ENCODE measurements at places on chromosomes 6 and 20.

DNA sequence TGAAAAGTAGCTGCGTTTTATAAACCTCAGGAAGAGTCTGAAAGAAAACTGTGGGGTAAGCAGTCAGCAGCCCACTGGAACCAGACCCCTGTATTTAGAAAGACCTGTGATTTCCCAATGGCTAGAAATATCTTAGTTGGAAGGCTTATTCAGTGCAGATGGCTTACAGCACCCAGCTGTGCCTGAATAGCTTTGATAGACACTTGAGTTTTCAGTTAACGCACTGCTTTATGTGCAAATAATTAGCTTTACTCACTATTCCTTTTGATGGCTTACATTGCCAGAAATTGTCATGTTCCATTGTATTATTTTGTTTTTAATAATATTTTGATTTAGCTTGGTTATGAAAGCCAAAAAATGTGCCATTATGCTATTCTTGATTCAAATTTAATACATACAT is 465.3 kb upstream of the SYNCRIP start:
- DNase-seq, result no peak

- DNase-seq, result no peak
Observed at GRCh38 chr6:111534231-111534751, 51.3 kb upstream of the REV3L start.

GRCh38 chr6:114892211-114892610 is 549.4 kb upstream of the HS3ST5 start:
- DNase-seq, result no peak

GRCh38 chr20:58749979-58750378 is 57.4 kb downstream of the NPEPL1 start:
- no peak for DNase-seq

GRCh38 chr20:33709905-33710541 is 10.1 kb downstream of the PXMP4 start:
- no peak for DNase-seq

DNA sequence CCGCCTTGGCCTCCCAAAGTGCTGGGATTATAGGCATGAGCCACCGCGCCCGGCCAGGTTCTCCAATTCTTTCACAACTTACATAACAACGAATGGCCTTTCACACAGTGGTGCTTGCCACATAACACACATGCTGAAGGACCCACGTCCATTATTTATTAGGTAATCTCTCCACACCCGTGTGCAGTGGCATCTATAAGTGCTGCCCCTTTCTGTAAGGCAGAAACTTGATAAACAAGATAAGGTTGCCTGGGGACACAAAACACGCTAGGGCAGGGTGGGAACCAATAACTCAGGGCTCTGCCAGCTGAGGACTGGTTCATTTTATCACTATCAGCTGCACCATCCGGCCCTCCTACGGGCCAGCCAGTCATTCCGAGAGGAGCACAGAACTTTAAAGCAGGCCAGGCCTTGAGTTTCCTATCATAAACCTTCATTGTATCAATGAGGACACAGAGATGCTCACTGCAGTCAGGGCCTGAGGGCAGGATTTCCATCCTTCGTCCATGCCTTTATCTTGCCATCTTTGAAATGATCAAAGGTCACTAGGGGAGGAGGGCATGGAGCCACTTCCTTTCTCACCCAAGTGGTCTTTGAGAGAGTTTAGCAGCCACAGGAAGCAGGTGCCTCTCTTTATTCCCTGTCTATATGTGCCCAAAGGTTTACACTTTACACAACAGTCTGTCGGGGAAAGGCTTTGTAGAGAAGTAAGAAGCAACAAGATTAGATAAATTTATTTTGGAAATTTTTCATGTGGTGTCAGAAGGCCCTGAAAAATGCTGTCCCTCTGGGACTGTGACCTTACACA is 37.6 kb downstream of the GPLD1 start:
- DNase-seq, result no peak

DNA sequence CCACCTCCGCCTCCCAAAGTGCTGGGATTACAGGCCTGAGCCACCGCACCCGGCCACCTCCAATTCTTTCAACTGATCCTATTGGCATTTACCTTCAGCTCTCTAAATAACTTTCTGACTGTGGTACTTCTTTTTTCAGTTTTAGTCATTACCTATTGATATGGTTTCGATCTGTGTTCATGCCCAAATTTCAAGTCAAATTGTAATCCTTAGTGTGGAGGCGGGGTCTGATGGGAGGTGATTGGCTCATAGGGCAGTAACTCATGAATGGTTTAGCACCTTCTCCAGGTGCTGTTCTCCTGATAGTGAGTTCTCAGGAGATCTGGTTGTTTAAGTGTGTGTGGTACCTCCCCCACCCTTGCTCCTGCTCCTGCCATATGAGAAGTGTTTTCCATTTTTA is 140.9 kb downstream of the LPA start:
- DNase-seq, result no peak

- DNase-seq, result no peak
Observed at GRCh38 chr6:83601119-83601518, 88.8 kb downstream of the PRSS35 start.

DNA sequence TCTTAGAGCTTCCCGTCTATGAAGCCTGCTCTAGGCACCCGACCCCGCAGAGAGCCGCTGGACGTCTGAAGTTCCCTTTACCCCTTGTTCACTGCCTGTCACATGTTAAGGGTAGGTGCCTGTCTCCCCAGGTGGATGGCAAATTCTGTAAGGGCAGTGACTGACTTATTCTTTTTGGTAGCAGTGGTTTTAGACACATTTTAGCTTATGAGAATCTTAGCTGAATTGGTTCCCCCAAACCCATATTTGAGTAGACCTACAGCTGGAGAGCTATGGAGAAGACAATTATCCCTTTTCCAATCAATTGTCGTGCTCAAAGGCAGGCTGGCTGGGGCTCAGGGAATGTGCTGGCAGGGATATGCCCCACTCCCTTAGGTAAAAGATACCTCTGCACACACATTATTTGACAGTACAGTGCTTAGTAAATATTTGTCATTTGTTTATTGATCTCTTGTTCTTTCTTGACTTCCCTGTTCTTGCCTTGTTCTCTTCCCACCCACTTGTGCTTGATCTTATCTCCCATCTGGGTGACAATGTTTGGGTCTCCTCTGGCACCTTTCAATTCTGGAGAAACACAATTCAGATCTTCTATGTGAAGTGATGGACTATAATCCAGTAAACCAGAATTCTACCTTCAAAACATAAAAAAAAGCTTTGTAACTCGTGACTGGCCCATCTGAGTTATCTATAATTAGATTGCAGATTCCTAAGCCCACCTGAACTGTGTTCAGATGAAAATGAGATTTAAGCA is 114.3 kb upstream of the SLC2A12 start:
- no peak for DNase-seq

GRCh38 chr6:1581120-1581991 is 28.4 kb upstream of the FOXC1 start:
- no peak for DNase-seq

DNA sequence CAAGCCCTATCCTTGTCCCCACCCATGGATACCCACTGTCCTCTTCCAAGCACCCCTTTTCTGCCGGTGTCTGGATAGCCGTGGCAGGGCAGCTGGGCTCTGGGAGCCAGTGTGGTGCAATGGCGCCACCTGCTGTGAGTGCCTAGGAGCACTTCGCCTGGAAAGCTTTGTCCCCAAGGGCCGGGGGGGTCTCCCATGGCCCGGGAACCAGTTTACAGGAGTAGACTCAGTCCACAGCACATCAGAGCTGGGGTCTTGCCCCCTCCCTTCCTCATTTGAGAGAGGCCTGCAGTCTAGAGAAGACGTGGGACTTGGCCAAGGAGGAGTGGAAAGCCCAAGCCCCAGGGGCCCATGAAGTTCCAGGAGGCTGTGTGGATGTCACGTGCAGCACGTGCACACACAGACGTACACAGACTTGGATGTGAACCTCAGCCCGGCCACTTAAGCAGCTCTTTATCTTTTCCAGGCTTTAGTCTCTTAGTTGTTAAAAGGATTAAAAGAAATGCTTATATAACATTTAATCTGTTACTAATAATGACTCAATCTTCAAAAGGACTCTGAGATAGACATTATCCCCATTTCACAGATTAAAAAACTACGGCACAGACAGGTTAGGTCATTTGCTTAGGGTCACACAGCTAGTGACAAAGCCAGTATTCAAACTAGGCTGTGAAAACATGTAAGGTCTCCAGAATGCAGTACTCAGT is 40.9 kb upstream of the CDH22 start:
- peak; percentile 46 for DNase-seq

DNA sequence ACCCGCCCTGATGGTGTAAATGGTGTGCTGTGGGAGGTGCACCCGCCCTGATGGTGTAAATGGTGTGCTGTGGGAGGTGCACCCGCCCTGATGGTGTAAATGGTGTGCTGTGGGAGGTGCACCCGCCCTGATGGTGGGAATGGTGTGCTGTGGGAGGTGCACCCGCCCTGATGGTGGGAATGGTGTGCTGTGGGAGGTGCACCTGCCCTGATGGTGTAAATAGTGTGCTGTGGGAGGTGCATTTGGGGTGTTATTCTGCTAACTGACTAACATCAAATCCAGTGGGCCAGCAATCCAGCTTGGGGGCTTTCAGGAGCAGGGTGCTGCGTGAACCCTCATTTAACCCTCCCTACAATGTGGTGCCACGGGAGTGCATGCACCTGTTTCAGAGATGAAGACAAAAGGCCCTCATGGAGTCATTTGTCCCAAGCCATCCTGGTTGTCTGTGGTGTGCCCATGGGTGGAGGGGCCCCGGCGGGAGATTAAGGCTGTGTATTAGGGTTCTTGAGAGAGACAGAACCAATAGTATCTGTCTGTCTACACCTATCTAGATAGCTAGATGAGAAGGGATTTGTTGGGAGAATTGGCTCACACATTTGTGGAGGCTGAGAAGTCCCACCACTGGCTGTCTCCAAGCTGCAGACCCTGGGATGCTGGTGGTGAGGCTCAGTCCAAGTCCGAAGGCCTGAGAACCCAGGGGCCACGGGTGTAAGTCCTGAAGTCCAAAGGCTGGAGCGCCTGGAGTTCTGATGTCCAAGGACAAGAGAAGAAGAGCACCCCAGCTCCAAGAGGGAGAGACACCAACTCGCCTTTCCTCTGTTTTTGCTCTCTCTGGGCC is 39.2 kb downstream of the TMEM242 start:
- DNase-seq, result no peak

DNA sequence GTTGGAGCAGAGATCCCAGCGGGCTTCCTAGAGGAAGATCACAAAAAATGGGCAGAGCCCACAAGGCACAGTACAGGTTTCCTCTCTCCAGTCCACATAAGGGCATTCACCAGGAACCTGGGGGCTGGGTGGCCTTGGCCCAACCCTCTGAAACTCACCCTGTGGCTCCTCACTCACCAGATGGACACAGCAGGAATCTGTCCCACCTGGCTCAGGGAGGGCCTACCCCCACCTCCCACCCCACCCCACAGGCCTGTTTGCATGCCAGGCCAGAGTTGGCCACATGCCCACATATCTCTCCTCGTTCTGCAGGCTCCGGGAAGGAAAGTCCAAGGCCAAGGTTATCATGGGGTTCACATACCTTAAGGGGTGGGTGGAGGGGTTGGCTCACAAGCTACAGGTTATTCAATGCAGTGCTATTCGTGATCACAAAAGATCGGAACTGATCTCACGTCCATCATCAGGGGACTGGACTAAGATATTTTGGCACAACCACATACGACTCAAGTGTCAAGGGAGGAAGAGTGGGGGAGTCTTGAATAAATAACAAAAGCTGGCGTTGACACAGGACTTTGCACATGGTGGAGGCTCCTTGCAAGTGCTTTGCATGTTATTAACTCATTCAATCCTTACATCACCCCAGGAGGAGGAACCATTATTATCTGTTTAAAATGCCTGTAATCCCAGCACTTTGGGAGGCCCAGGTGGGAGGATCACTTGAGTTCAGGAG is 13.0 kb downstream of the RIPOR3 start:
- DNase-seq, result no peak

DNA sequence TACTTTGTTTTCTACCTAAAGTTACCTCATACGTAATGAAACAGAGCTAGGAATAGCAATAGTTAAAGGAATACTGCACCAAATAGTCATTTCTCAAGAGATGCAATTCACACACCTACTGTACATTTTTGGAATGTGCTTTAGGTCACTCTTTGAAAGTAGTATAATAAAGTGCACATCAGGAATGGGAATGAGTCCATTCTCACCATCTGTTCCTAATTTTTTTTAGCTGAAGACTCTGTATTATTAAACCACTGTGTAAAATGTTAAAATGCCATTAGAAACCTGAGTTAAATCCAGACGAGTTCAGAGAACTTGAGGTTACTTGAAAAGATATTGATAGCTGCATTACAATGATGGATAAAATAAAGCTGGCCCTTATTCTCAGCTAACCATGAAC is 51.9 kb upstream of the EPHA7 start:
- no peak for DNase-seq

GRCh38 chr6:51139950-51140385 is 321.3 kb downstream of the TFAP2B start:
- DNase-seq, result no peak

DNA sequence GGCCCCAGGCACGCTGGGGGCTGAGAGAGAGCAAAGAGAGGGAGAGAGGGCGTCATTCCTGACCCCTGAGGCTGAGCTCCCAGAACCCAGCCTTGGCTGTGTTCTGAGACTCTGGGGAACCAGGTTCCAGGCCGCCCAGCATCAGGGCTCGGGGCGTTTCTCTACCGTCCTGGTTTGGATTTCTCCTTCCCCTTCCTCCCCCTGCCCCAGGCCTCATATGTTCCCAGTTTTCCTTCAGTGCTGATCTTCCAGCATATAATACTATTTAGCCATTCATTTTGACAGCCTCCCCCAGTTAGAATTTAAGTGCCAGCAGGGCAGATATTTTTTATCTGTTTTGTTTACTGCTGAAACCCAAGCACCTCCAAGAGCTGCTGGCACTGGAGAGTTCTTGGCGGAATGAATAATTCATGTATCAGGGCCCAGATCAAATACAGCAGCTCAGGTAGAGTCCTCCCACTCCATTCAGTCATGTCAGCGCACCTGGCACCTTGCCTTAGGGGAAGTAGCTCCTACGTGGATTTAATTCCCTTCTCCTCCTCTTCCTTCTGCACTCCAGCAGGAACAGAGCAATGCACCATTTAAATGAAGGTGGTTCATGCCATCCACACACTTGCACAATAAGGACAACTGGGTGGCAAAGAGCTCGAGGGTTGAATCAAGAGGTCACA is 23.4 kb upstream of the FRMD1 start:
- DNase-seq, result no peak

DNA sequence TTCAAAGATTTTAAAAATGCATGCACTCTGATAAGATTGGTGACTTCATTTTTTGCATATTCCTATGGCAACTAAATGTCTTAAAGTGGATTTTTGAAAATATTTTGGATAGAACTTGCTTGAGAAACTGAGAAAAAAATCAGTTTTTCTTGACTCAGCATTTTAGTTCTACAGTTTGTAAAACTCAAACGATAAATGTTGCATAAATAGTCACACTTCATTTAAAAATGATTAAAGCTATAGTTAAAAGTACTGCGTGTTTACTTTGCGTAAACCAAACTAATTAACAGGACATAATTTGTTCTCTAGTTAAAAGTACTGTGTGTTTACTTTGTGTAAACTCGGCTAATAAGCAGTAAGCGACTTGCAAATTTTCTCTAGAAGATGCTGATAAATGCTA is 28.3 kb upstream of the MEI4 start:
- no peak for DNase-seq
